ENCODE measurements at places on chromosomes 11 and 22.

- no peak for DNase-seq
Measured at GRCh38 chr11:100010393-100010792, 676.7 kb upstream of the ARHGAP42 start.

DNA sequence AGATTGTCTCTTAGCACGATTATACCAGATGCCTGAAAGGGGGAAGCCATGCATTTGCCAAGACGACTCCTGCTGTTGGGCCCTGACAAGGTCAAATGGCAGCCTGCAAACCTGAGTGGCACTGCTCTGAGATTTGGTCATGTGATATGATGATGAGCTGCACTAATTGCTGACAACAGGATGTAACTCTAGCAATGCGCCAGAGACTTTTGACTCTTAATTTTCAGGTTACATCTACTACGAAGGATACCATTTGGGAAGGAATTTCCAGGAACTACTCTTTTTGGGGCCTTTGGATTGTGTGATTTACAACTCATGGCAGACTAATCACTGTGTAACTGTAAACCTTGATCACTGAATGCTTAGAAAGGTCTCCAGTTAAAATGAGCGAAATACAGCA, 13.1 kb downstream of the TREH start:
- no peak for DNase-seq

DNA sequence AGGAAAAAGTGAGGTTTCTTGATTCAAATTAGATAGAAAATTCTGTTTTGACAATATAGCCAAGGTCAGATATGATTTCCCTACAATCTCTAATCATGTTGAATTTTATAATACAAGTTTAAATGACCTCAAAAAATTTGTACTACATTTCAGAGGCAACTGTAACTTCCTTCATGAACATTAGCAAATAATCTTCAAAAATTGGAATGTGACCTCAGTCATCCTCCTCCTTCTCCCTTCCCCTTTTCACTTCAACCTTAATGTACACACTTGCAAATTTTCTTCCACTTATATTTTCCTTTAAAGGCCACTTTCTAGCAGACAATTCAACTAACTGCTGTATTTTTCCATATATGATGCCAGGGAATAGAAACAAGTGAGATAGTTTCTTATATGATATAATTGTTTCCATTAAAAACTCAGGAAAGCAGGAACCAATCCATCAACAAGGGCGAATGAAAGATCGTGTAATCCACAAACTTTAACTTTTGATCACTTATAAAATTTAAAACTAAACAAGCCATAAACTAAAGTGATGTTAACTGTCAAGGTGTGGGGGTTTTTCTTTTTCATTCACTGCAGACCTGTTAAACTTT, 60.3 kb downstream of the MAML2 start:
- DNase-seq = no peak

GRCh38 chr11:46676436-46677158, 23.8 kb downstream of the ARHGAP1 start:
- DNase-seq = no peak

DNA sequence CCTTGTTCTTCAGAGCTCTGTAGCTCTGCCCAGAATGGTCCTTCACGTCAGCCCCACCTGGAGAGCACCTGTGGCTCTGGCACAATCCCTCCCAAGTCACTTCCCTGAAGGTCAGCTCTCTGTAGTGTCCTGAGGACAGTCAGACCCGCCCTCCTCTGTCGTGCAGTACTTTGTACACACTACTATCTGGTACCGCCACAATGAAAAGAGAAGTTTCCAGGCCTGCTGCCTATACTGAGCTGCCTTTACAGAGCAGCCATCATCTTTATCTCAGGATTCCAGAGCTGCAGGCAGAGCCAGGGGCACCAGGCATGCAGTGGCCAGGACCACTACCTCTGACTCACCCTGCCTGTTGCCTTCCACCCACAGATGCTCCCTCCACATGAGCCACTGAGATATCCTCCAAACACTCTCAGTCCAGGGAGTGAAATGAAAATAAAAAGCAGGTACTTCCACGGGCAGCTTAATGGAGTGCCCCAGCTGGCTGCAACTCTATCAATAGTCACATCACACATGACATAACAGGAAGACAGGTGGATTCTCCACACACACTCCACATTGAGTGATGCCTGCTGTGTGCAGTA, 7.3 kb downstream of the PACSIN2 start:
- no peak for DNase-seq
